ENCODE measurements at places on chromosomes 11 and 22.

- DNase-seq: peak; percentile 21
These were observed 6.3 kb upstream of the SYNGR1 start for GRCh38 chr22:39343259-39344045.

- DNase-seq: no peak
These were observed 9.4 kb upstream of the IGLL5 start for GRCh38 chr22:22878211-22878570.

DNA sequence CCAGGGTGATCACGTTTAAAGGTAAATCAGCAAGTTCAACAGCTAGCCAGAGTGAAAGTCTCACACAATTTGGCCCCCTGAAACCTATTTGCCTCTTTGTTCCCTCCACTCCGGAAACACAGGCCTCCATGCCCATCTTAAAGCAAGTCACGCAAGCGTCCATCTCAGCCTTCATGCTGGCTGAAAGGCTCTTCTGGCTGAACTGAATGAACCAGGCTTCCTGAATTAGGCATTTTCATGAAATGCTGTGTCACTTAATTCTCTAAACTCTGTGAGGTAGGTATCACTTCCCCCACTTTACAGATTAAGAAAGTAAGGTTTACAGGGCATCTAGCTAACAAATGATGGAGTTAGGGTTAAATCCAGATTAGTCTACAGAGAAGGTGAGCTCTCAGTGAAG is 1.4 kb downstream of the SLC25A17 start:
- no peak for DNase-seq

GRCh38 chr11:72478669-72479068 is 44.3 kb upstream of the CLPB start:
- DNase-seq: no peak

DNA sequence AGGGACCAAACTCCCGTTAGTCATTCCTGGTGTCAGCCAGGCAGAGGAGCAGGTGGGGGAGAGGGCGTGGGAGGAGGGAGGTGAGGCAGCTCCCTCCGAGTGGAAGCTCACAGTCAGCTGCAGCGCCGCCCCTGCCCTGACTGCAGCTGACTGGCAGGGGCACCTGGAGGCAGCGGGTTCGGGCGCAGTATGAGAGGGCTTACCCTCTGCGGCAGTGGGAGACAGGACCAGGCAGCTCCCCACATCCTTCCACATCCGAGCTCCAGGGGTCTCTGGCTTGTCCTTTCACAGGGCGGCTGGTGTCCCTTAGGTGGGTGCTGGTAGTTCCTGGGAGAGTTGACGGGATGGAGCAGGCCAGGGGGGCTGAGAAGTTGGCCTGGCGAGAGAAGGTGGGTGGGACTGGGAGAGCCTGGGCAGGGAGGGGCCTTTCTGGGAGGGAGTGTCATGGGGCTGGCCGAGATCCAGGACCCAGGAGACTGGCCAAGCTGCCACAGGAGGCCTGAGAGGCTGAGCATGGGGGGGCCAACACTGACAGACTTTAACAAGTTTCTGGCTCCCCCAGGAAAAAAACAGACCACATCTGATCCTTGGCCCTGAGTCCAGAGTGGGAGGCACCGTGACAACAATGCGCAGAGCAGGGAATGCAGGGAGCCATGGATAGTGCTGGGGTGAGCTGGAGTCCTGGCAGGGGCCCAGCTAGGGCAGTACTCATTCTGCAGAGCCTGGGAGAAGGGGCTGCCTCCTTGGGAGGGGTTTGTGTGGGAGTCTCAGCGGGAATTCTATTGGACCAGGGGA is 4.9 kb downstream of the ADORA2A start:
- DNase-seq: no peak

DNA sequence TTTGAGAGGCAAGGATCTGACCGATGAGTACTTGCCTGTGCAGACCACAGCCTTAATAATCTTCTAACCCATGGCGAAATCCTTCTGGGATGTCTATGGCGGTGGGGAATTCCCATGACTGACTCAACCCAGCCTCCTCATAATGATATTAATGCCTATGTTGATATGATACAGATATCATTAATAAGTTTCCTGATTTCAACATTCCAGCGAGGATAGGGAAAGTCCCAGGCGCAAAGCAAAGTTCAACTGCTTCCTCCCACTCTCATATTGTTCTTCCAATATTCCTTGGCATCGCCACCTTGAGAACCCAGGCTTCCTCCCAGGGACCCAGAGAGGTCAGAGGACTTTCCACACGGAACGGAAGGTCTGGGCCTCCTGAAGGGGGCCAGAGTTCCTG is 110.3 kb upstream of the TMEM45B start:
- no peak for DNase-seq

GRCh38 chr11:35029979-35030682 is 108.8 kb upstream of the CD44 start:
- DNase-seq: no peak

GRCh38 chr11:76257074-76257719 is 50.9 kb upstream of the WNT11 start:
- no peak for DNase-seq

DNA sequence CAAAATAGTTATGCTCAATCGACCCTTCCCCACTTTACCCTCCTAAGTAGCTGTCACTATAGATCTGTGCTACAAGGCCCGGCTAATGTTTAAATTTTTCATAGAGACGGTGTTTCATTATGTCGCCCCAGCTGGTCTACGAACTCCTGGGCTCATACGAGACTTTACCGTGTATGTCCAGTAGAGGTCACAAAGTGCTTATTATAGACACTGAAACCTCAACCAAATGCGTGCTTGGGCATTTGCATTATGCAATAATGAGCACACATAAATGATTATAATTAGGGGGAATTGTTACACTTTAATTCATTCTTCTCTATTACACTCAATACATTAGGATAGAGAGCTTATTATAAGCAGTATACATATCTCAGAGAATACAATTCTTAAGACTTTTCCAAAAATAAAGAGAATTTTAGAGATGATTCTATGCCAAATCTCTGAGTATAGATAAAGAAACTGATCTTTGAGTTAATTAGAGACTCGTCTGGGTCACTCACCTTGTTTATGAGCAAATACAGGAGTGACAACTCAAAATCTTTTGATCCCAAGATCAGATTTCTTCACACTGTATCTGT is 12.5 kb upstream of the MRPL16 start:
- DNase-seq: peak; percentile 65

GRCh38 chr22:45248832-45249561 is 8.3 kb upstream of the KIAA0930 start:
- DNase-seq: no peak

GRCh38 chr22:47419239-47419638 is 656.8 kb downstream of the TBC1D22A start:
- DNase-seq: no peak

DNA sequence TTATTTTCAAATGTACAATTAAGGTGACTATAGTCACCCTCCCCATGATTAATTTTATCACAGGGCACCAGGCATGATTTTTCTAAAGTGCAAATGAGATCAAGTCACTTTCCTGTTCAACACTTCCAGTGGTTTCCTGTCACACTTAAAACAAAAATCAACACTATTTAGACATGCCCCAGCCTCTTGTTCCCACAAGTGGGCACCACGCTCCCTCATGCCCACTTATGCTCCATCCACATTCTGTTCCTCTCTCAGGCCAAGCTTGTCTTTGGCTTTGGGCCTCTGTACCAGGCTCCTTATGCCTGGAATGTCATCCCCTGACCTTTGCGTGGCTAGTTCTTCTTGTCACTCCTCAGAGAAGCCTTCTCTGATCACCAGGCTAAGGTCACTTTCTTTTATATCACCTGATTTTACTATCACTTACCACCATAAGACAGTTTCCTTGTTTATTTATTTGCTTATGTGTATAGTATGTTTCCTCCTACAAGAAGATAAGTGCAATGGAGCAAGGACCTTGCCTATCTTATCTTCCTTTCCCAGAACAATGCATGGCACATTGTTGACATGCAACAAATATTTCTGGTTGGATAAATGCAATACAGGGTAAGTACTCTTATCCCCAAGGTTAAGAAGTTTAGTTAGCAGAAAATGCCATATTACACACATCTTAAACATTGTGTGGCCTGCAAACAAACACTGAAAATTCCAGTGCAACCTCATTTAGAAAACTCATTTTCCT is 50.9 kb upstream of the PANX1 start:
- no peak for DNase-seq

GRCh38 chr11:8258784-8259183 is 4.9 kb downstream of the LMO1 start:
- DNase-seq: no peak

GRCh38 chr11:121672630-121673487 is 220.1 kb upstream of the SORL1-AS1 start:
- no peak for DNase-seq

DNA sequence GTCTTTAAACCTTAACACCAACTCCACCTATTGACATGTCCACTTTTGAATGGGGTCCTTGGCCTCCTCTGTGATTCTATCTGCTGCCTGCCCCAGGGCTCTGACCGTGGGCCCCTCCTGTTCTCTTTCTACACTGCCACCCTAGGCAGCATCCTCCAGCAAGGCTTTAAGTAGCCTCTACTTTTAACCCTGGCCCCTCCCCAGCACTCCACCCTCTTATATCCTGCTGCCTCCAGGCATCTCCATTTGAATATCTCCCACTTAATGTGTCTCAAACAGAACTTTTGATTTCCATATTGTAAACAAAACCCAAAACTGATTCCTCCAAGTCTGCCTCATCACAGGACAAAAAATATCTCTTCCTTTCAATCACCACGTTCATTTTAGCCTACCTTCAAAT is 90.5 kb upstream of the ARHGAP32 start:
- DNase-seq: no peak

GRCh38 chr11:123590296-123590912 is 64.0 kb downstream of the SCN3B start:
- no peak for DNase-seq

DNA sequence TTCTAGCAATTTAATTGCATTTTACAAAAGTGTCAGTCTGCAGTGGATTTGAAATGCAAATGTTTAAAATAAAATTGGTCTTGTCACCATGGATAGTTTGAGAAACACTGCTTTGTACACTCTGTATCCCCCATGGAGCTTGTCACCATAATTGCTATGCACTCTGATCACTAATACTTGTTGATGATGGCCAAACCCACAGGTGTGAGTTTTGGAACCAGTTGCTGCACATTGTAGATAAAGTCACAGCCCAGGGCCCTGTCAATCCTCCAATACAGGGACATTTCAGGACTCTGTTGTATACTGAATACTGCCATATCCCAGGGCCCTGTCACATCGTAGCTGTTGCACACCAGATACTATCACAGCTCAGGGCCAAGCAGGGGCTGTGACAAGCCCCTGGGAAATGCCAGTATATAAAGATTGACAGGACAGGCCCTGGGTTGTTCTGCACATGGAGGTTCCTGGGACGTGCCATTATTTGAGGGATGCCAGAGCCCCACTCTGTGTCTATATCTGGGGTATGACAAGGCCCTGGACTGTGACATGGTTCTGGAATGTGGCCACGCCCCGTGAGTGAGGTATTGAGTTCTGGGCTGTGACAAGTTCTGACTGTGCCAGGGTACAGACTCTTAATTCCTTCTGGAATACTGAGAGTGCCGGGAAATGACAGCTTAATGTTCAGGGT is 27.9 kb upstream of the SMPD1 start:
- no peak for DNase-seq

- no peak for DNase-seq
These were observed 283.8 kb downstream of the BRD1 start for GRCh38 chr22:49543876-49544275.

- DNase-seq: no peak
These were observed 218.8 kb downstream of the HIPK3 start for GRCh38 chr11:33475993-33476392.

DNA sequence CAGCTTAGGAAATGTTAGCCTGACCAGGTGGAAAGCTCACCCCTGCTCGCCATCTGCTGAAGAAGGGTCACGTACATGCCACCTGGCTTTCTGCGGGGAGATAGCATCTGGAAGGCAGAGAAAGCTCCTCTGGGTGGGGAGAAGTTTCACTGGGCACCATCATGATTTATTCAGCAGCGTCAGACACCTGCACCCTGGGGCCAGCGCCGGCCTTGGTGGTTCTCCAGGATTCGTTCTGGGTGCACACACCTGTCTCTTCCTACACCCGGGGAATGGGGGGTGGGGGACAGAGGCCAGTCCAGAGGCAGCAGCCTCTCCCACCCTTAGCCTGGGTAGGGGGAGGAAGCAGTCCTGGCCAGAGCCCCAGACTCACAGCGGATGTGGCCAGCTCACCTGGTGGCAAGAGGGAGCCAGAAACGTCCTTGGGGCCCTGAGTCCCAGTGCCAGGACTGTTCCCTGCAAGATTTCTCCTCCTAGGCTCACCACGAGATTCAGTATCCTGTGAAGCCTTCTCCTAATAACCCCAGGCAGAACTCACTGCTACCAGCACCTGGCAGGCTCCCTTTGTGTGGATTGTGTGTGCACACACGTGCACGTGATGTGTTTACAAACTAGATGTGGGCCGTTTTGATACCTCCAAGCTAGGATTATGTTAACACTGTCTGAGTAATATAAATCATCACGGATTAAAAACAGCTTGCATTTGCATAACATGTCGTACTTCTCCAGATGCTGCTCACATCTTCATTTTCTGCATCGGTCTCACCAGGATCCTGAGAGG is 17.3 kb upstream of the RASD2 start:
- peak; percentile 83 for DNase-seq

DNA sequence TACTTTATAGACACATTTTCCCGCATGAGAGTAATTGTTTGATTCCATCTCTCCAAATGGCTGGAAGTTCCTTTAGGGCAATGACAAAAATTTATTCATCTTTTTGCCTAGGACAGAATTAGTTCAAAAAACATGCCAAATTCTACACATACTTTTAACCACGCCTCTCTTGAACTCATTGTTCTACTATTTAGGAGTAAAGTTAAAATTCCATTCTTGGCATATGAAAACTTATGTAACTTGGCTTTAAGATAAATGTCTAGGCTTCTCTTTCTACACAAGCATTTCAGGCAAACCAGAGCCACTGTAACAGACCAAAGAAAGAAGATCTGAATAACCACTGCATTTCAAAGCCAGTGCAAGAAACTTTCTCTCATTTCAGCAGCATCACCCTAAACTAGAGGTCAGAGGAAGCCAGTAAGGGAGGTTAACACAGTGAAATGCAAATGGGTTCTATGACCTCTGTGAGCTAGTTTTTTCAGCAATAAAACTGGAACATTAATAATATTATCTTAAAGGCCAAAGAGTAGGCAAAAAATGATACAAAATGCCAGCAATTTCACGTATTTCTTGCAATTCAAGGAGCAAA is 73.0 kb downstream of the RSF1 start:
- DNase-seq: no peak

DNA sequence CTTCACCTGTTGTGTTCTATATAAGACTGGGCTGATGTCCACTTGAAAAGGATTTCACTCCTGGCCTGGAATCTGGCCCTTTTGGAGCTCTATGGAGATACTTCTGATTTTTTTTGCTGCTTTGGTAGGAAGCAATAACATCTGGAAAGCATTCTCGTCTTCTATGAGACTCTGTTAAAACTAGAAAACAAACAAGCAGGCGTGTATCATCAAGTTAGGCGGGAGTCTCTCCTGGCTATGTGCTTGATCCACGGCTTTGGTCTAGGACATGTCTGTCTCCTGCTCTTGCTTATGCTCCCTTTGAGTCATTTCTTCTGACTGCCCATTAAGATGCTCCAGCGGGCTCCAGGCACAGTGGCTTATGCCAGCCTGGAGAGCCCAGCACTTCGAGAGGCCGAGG is 121.4 kb upstream of the TTC12 start:
- DNase-seq: no peak
